ENCODE measurements at places on chromosomes 5 and 9.

DNA sequence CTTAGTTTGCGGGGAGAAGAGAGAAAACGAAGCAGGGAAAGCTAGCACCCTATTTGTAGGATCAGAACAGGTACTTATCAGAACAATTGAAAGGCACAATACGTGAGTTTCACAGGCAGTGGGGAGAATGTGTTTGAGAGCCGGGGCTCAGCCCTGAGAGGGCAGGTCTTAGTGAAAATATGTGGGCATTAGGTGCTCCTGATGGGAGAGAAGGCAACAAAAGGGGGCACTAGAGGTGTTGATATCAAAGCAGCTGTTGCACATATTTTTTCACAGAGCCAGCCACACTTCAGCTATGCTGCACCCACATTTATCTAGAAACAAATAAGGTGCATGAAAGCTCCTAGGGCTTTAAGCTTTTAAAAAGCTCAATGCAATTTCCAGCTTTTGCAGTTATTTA, 99.7 kb upstream of the MAN2A1 start:
- no peak for DNase-seq

GRCh38 chr5:110134963-110135935, 445.5 kb downstream of the MAN2A1 start:
- no peak for DNase-seq

DNA sequence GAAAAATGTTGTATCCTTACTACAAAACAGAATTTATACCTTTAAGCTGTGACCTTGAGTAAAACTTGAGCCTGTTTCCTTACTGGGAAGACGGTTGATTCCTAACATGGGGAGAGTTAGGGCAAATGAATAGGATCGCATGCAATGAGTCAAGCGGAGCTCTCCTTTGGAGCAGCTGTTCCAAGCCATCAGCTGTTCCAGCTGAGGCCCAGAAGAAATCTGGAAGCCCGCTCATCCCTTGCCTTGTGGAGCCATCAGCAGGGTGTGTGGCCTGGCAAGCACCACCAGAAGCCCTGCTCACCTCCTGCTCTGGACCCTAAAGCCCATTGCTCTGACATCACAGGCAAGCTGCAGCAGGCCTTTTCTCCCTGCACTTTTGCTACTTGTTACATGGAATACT, 8.0 kb downstream of the KIAA1191 start:
- no peak for DNase-seq

GRCh38 chr5:80466669-80467485, 21.0 kb upstream of the FAM151B start:
- no peak for DNase-seq

DNA sequence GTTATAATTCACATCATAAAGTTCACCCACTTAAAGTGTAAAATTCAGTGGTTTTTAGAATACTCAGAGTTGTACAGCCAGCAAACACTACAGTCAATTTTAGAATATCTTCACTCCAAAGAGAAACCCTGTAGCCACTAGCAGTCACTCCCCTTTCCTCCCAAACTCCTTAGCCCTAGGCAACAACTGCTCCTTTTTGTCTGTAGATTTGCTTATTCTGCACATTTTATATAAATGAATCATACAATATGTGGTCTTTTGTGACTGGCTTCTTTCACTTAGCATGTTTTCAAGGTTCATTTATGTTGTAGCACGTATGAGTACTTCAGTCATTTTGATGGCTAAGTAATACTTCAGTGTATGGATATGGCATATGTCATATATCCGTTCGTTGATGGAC, 38.7 kb downstream of the TGFBR1 start:
- DNase-seq, result no peak

DNA sequence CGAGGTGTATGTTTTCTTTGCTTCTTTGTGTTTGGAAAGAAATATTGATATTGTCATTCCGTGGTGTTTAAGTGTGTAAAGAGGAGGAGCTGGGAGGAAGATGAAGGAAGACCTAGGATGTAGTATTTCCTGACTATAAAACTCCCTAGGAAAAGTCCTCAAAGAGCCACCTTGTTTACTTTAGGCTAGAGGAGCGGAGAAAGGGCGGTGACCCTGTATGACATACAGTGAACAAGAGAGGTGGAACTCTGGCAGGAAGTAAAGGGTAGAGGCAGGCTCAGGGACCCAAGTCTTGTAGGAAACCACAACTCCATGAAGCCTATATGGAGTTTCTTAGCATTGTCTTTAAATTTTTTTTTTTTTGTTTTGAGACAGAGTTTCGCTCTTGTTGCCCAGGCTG, 303.9 kb downstream of the DOCK8 start:
- DNase-seq, result no peak

GRCh38 chr5:139402561-139403158, 1.2 kb downstream of the SPATA24 start:
- DNase-seq, result no peak

- DNase-seq, result no peak
Measured at GRCh38 chr9:138013836-138014562, 136.4 kb downstream of the CACNA1B start.

- DNase-seq, result no peak
Measured at GRCh38 chr9:7103771-7104170, 346.0 kb downstream of the KDM4C start.

GRCh38 chr5:176776141-176776865, 34.1 kb upstream of the UNC5A start:
- no peak for DNase-seq

- DNase-seq, result no peak
Measured at GRCh38 chr5:36897616-36898015, 21.0 kb downstream of the NIPBL start.

DNA sequence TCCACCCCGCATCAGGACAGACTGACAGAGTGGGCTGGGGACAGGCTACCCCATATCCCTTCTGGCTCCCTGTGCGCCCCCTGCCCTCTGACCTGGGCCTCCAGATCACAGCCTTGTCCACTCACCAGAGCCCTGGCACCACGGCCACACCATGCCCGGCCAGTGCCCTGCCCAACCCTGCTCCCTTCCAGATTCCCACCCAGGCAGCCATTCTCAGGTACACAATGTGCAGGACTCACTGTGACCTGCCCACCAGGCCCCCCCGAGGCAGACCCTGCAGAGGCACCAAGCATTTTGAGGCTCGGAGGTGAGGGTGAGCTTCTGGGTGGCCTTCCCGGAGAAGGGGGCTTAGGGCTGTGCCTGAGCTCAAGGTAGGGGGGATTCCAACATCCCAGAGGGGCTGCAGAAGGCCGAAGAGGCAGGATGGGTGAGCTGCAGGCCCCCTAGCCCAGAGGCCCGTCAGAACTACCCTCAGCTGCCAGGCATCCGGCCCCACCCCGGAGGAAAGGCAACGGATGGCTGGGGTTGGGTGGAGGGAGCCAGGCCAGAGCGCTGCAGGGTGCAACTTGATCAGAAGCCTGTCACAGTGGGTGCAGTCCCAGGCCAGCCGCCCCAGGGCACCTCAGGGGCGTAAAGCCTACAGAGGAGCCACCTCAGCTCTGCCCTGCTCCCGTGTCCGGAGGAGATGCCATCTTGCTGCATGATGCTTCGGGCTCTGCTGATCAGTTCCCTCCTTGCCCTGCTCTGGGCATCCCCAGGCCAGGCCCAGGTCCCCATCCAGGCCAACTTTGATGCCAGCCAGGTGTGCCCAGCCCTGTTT, at the start of gene LCNL1:
LCNL1 (plus strand) TSS at position 762 of the 820 bp plus-strand sequence. CDS start 594 bp downstream, outside the sequence.
- DNase-seq, result no peak

GRCh38 chr9:2419347-2419746, 202.2 kb upstream of the VLDLR start:
- DNase-seq, result no peak

GRCh38 chr5:110545716-110546115, 180.8 kb downstream of the TMEM232 start:
- no peak for DNase-seq

DNA sequence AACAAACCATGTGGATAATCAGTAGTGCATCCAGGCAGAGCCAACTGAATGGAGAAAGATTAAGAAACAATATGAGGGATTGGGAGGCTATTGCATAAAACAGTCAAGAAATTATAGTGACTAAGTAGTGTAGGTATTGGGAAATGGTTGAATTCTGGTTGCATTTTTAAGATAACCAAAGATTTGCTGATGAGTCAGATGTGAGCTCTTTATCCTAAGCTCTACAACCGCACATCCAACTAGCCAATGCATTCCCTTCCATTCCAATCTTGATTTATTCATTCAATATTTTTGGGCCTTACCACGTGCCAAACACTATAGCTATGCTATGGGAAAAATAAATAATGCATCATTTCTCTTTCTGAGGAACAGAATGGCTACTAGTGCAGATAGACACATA, 524.5 kb upstream of the RGMB start:
- DNase-seq, result no peak

DNA sequence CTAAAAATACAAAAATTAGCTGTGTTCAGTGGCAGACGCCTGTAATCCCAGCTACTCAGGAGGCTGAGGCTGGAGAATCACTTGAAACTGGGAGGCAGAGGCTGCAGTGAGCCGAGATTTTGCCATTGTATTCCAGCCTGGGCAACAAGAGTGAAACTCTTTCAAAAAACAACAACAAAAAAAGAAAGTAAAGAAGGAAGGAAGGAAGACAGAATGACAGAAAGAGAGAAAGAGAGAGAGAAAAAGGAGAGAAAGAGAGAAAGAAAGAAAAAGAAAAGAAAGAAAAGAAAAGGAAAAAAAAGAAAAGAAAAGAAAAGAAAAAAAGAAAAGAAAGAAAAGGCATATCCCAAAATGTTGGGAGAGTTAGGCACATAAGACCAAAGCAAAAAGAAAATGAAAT, 278.6 kb downstream of the CDH18 start:
- DNase-seq, result no peak

GRCh38 chr5:159444441-159445082, 114.3 kb upstream of the IL12B start:
- DNase-seq, result peak; percentile 36

GRCh38 chr5:38250763-38251448, 7.5 kb upstream of the EGFLAM start:
- DNase-seq, result no peak

GRCh38 chr5:147234825-147235635, at the start of gene STK32A:
TSS of gene STK32A (plus strand) at chr5:147235026. CDS start at chr5:147239635, 4,609 bp downstream.
- no peak for DNase-seq

DNA sequence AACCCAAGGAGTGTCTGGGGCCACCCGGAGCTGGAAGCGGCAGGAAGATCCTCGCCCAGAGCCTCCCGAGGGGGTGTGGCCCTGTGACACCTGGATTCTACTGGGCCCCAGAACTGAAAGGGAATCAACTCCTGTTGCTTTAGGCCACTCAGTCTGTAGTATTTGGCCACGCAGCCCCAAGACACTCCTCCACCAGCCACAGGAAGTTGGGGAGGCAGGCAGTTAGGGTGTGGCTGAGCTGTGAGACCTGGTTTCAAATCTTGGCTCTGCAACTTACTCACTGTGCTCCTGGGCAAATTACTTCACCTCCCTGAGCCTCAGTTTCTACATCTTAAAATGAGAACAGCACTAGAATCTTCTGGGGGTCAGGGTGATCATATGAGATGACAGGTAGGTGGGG, 119.8 kb upstream of the PPP1R26 start:
- DNase-seq, result peak; percentile 2

DNA sequence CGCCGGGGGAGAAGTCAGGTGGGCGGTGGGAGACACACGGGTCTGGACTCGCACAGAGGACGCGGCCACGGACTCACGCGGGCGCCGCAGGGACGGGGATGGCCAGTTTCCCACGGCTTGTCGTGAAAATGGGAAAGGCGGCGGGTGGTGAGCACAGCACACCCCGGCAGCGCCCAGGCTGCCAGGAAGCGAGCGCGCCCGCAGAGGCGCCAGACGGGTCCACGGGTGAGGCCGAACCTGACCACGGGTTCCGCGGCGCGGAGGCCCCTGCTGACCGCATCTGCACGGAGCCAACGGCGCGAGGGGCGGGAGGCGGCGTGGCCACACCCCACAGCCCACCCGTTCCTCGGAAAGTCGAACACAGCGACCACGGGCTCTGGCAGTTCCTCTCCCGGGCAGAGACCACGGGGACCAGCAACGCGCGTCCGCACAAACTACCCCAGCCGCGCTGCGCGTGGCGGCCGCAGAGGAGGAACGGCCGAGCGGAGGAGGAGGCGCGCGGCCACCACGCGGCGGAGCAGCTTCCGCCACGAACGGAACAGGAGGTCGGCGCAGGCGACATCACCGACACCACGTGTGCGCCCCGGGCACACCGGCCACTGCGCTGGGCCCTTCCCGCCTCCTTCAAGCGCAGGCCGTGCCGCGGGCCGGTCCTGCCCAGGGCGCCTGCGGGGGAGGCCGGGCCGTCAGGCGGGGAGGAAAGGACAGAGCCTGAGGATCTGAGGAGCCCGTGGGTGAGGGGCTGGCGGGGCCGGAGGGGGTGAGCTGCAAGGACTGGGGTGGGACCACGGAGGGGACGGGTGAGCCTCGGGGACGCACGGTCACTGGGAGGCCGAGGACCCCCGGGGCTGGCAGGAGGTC, 5.6 kb downstream of the EXD3 start:
- no peak for DNase-seq

GRCh38 chr5:109740966-109741365, 51.2 kb downstream of the MAN2A1 start:
- DNase-seq, result no peak

DNA sequence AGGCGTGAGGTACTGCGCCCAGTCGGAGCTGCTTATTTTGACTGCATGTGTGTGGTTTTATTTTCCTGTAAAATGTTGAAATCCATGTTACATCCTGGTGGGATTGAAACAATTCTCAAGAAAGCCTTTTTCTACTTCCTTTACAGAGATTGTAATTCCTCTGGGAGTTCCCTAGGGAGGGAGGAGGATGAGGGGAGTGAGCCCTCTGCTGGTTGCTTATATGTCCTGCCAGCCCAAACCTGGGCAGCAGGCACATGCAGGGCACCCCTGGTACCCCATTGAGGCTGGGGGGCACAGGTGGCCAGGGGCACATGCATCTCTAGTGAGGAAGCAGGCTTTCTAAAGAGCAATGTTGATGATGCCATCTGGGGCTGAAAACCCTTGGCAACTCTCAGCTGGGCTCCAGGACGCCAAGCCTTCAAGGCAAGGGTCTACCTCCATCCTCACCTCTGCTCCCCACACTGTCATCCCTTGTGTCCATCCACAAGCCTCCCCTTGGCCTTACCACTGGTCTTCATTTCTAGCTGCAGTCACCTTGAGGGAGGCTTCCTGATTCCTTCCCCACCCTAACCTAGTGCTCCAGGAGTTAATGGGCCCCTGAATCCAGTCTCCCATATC, 84.7 kb upstream of the TNFSF8 start:
- DNase-seq, result no peak

DNA sequence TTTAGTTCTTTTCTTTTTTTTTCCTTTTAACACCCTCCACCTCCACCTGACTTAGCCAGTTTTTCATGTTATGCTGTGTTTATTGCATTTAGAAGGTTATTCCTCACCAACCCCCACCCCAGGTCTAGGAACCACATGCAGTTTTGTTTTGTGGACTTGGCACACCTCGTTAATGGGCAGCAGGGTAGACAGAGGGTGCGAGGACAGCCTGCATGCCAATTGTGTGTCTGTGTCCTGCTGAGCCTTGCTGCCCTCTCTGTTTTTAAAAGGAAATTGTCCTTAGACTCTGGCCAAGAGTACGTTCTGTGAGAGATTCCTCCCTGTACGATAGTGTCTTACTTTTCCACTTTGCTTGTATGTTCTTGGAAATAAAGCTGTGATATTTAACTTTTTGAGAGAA, 13.9 kb downstream of the PIK3R1 start:
- no peak for DNase-seq

DNA sequence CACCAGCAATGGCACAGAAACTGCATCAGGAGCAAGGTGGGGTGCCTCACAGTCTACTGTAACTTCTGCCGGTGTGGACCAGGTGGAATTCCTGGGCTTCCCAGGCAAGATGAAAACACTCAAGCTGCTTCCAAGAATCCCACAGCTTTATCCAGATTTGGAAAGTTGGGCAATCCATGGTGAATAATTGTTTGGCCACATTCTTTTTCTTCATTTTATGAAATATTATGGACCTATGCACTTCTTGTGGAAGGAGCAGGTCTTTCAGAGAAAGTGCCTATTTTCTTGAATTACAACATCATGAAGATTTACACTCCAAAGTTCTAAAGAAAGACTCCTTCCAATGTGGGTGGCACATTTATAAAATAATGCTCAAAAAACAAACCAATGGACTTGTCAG, 503.6 kb downstream of the SEMA5A start:
- DNase-seq, result no peak
